ENCODE measurements at places on chromosomes 6 and 20.

DNA sequence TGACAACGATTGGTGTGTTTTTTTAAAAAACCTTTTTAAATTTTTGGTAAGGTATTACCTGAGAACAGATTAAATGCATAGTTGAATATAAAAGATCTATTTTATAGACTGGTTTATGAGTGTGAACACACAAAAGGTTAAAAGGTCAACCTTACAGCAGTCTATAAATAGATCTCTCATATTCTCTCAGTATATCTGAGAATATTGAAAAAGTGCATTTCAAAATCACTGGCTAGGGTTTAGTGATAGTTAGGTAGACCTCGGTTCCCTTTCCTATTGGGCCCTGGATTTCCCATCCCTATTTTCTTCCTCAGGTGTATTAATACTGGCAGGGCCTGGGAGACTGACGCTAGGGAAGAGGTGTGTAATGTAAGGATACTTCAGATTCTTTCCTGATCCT, 723 bp upstream of the ZNF451 start:
- no peak for DNase-seq

DNA sequence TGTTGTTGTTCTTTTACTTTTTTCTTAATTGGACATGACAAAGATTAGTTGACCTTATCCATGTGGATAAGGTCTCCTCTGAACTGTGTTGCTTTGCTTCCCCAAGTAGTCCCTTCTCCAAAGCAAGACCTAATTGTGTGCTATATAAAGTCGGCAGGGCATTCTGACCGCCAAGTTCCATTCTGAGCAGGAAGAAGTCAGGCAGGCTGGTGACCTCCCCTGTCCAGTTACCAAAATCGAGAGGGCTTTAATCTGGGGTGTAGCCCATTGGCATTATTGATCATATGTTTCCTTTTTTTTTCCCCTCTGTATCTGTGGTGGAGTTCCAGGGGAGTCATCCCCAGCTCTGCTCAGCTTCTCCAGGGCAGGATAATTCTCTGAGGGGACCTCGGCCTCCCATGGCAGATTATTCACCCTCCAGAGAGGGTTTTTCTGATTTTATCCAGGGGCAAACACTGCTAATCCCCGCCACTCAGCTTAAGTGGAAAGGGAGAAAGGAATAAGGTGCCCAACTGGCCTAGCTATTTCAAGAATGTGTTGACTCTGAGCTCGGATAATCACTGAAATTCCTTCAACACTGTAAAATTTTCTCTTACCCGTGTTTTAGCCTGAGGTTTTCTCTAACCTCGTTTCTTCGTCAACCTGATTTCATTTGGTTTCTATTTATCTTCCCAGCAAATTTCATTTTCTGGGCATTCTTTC, 71.8 kb upstream of the L3MBTL3 start:
- no peak for DNase-seq

DNA sequence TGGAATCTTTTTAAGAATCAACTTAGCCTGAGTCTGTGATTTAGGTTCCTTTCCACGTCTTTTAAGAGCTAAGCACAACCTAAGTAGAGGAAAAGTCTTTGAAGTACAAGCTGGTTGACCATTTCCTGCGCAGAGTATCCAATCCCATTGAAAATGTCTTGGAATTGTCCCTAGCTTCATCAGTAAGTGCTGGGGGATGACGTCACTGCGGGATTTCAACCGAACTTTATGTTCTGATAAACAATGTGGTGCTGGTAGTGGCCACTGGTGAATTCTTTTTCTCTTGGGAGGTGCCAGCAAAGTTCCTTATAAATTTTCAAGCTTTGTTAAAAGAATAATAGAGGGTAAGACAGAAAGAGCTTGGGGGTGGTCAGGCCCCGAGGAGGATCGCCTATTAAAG, 69.2 kb downstream of the PDE7B start:
- peak; percentile 14 for DNase-seq

DNA sequence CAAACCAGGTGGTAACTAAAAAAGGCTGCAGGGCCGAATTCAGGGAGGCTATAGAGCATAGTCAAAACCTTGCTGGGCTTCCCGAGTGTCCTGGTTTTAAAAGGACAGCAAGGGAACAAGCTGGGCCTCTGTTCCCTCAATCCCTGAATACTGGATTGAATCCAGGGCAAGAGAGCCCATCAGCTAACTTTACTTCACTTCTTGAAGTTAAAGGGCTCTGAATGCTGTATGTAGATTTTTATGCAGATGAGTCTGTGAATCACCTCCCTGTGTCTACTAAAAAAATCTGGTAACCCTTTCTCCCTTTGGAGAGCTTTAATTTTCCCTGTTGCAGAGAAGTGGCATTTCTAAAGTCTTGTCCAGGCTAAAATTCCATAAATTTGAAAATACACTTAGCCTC, 29.5 kb downstream of the LYRM4 start:
- no peak for DNase-seq

DNA sequence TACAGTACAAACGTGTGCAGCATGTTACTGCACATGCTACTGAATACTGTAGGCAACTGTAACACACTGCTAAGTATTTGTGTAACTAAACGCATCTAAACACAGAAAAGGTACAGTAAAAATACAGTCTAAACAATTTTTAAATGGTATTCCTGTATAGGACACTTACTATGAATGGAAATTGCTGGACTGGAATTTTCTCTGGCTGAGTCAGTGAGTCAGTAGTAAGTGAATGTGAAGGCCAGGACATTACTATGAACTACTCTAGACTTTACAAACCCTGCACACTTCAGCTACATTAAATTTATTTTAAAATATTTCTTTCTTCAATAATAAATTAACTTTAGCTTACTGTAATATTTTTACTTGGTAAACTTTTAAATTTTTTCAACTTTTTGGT, 225.0 kb upstream of the TENT5A start:
- DNase-seq, result no peak

DNA sequence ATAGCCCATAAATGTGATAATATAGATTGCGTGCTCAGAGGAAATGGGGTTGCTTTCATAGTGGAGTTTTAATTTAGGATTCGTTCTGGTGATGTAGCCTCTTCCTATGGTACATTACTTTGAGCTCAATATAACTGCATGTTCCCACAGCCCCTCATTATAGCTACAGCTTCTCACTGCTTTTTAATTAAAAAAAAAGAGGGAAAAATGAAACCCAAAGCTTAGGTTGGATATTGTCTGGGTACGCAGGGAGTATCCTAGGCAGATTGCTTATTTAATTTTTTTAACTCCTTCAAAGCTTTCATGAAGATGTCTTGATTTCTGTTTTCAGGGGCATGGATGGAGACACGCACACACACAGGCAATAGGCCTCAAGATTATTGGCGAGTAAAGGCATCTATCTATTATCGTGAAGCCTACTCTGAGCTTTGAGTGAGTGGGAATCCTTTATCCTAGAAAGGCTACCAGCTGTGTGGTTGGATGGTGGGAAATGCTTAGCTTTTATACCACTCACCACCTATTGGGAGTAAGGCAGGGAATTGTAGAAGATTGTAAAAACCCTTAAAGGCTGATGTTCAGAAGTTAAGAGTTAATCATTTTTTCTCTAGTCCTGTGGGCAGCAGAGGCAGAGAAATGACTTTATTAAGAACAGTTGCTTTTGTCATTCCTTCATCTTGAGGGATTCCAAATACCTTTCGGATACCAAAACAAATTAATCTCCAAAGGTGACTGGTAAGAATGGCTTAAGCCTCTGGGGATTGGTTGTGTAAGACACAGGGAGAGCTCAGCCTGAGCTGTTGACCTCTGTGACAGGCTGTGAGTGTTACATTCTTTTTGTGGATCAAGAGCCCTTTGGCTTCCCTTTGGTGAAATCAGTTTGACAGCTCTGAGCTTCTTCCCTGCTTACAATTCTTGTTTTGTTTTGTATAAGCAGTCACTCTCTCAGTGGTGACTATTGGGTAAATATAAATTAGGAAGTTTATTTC, 33.4 kb downstream of the CTNNBL1 start:
- DNase-seq, result peak; percentile 22

GRCh38 chr20:39799366-39799965, 837.3 kb downstream of the DHX35 start:
- no peak for DNase-seq

GRCh38 chr20:8432435-8433148, 300.5 kb downstream of the PLCB1 start:
- no peak for DNase-seq

GRCh38 chr6:143068001-143068400, 7.3 kb downstream of the AIG1 start:
- DNase-seq, result no peak

- DNase-seq, result no peak
Observed at GRCh38 chr20:10655720-10656669, 17.8 kb downstream of the JAG1 start.

DNA sequence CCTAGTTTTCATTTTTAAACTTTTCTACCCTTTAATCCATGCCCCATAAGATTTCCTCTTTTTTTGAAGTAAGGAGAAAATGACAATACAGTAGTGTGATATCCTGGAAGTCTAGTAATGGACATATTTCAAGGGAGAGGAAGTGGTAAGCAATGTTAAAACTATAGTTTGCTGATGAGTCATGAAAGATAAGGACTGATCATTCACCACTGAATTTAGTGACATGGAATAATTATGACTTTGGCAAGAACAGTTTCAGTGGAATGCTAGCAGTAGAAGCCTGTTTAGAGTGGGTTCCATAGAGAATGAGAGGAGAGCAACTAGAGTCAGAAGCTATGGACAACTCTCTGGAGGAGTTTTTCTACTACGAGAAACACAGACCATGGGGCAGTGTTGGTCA, 24.9 kb upstream of the SLC2A12 start:
- no peak for DNase-seq

DNA sequence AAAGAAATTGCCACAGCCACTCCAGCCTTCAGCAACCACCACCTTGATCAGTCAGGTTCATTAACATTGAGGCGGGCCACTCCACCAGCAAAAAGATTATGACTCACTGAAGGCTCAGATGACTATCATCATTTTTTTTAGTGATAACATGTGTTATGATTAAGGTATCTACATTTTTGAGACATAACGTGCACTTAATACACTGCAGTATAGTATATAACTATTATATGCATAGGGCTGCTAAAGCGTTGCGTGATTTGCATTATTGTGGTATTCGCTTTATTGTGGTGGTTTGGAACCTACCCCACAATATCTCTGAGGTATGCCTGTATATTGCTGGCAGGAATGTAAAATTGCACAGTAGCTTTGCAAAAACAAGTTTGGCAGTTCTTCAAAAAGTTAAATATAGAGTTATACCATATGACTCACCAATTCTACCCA, 6.8 kb upstream of the RIPK1 start:
- no peak for DNase-seq

GRCh38 chr6:169865346-169866139, 114.1 kb downstream of the ERMARD start:
- DNase-seq, result no peak

DNA sequence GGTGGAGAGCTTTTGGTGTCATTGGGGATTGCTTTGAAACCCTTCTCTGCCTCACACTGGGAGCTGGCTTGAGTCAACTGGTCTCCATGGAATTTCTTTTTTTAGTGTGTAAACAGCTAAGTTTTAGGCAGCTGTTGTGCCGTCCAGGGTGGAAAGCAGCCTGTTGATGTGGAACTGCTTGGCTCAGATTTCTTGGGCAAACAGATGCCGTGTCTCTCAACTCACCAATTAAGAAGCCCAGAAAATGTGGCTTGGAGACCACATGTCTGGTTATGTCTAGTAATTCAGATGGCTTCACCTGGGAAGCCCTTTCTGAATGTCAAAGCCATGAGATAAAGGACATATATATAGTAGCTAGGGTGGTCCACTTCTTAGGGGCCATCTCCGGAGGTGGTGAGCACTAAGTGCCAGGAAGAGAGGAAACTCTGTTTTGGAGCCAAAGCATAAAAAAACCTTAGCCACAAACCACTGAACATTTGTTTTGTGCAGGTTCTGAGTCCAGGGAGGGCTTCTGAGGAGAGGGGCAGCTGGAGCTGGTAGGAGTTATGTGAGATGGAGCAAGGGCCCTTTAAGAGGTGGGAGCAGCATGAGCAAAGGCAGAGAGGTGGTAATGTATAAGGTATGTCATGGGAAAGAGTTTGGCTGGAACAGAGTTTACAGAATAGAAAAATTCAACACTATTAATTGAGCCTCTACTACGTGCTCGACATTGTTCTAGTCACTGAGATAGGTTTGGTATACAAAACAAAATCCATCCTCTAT, 31.2 kb downstream of the SRSF3 start:
- DNase-seq, result peak; percentile 83

- DNase-seq, result no peak
Observed at GRCh38 chr20:46148313-46149208, 30.4 kb downstream of the CD40 start.

DNA sequence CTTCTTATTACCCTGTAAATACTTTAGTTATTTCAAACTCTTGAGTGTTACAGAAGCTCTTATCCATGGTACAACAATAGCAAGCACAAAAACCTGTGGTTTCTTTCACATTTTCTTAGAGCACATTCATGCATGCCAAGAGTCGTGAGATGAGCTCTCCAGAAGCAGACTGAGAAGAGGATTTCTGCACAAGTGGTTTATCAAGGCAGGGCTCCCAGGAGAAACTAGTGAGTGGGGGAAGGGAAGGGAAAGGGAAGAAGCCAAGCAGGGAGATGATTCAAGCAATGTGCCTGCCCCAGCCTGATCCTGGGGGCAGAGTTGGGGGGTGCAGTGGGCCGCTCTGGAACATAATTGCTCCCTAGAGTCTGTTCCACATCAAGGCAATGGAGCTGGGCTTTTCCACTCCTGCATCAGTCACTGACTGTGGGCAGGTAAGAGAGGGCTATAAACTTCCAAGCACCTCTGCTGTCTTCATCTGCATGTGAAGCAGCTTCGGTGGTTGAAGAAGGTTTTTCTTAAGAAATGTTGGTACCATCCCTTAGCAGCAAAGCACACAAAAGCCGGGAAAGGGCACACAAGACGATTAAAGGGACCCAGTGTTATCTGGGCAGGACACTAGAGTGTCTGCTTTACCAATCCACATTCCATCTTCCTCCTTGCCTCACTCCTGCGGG, 152.1 kb downstream of the PLCB4 start:
- peak; percentile 38 for DNase-seq

DNA sequence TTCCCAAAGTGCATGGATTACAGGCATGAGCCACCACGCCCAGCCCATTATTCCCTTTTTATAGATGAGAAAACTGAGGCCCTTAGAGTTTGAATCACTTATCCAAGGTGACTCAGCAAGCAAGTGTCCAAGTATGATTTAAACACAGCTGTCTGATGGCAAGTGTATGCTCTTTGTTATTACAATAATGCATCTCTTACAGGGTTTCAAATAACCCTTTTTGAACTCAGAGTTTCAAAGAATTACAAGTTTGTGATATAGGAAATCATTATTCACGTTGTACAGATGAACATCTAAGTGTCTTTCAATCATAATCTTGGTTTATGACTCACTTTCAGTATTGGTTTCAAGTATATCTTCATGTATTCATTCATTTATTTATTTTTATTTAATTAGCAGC, 63.0 kb downstream of the CD83 start:
- DNase-seq, result no peak

GRCh38 chr6:14031516-14031915, 86.1 kb upstream of the CD83 start:
- DNase-seq, result no peak

GRCh38 chr6:46964716-46965519, 43.2 kb upstream of the ADGRF5 start:
- DNase-seq, result no peak

- DNase-seq, result no peak
Observed at GRCh38 chr6:15376900-15377487, 131.1 kb downstream of the JARID2 start.

GRCh38 chr6:22411376-22412105, 114.7 kb upstream of the PRL start:
- peak; percentile 84 for DNase-seq
